ENCODE measurements at places on chromosomes 3 and 15. TPM values are rescaled to one million over a fixed set of nuclear protein-coding genes. Genes with fewer than 3 reads are reported as not detected.
A peak's percentile ranks its signal among the peaks of the same experiment; 100 is the strongest.

- no peak for DNase-seq
- H3K36me3 ChIP-seq = no peaks in the 10 kb centered on the region
- H3K27me3 ChIP-seq = peaks cover 21% of the 10 kb centered on the region
These were observed 13.1 kb upstream of the BLOC1S6 start for GRCh38 chr15:45573961-45574629.

GRCh38 chr3:12395349-12396012, 88.8 kb upstream of the TSEN2 start:
- no peaks in the 10 kb centered on the region for H3K4me1 ChIP-seq
- no peaks in the 10 kb centered on the region for H3K36me3 ChIP-seq

DNA sequence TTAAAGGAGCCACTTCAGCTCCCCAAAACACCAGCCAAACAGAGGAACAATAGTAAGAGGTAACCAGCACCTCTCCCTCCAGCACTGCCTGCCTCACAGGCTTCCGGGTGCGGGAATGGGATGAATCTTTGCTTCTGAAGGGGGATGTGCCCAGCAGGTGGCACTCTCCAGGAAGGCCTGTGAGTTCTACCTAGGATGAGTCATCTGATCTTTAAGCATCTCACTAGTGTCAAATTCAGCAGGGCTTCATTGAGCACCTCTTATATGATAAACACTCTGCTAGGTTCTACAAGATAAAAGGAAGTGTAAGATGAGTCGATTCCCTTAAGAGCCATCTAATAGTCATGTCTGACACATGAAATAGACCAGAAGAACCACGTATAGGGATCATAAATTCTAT, 237.4 kb upstream of the UMPS start:
- no peak for DNase-seq
- no peaks in the 10 kb centered on the region for H3K36me3 ChIP-seq
- no peak overlapping the region for H3K27ac ChIP-seq
- H3K4me1 ChIP-seq = peaks cover 3% of the 10 kb centered on the region
- no peak overlapping the region for H3K4me3 ChIP-seq

- no peak for DNase-seq
- peaks cover 7% of the 10 kb centered on the region for H3K4me1 ChIP-seq
- H3K4me3 ChIP-seq = no peak overlapping the region
These were observed 54.4 kb downstream of the PGPEP1L start for GRCh38 chr15:98953000-98953787.

- H3K4me1 ChIP-seq = no peaks in the 10 kb centered on the region
- H3K27ac ChIP-seq = no peak overlapping the region
- H3K27me3 ChIP-seq = no peaks in the 10 kb centered on the region
- DNase-seq = no peak
- H3K4me3 ChIP-seq = no peak overlapping the region
These were observed 764.0 kb upstream of the DPPA4 start for GRCh38 chr3:110101361-110101760.

DNA sequence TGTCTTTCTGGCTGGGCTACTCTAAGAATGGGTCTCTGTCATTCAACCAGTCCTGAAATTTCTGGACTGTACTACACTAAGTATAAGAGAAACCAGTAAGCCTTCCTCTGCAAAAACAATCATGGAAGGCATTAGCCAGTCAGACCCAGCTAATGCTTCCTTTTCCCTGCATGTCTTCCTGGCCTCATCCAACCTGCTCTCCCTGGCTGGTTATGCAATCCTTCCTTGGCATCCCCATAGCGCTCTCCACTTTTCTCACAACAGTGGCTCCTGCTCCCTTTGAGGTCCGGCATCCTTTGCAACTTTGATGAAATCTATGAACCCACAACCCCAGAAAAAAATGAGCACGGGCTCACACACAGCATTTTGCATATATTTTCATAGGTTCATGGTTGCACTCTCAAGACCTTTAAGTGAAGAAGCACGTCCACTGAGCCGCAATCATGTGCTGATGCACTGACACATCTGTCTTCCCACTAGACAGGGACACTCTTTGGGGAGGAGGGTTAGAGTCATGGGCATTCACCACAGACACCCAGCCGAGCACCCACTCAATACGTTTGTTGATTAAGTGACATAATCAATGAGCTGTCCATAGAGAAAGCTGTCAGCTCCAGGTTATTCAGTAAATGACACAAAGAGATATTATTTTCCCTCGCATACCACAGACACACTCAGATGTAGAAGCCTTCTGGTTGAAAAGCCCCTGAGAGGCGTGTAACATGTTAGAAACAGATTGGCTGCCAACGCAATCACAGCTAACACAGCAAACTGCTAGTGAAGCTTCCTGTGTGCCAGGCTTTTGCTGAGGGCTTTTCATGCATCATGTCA, 66.7 kb downstream of the PLD1 start:
- no peak for DNase-seq
- no peaks in the 10 kb centered on the region for H3K36me3 ChIP-seq
- H3K4me3 ChIP-seq = no peak overlapping the region

DNA sequence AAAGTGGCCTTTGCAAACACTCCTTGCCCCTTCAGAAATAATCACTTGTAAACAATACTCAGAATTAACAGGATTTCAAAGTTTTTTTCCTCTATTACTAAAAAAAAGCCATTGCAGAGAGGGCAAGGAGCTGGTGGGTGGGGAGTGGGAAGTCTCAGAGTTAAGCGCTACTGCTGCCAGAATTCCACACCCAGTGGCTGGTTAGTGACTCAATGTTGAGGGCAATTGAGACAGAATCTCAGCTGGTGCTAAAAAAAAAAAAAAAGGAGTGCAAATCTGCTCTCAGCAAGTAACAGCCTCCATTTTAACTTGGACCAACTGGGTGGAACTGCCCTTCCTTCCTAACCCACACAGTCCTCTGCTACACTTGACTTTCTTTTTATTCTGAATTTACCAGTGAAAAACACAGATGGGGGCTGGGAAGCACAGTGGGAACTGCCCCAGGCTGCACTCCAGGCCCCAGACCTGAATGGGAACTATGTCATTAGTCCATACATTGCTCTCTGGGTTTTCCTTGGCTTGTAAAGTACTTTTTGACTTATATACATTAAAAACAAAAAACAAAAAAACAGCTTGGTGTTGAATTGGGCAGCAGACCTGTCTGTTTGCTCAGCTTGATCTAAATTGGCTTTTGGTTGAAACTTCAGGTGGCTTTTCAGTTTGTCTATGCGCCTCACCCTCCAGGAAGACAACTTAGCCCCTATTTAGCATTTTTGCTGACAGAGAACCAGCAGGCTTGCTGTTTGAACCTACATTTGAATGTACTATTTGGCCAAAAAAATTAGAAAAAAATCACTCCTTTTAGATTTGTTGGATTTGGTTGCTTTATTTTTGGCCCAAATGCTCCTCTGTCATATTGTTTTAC, 357.8 kb upstream of the TBL1XR1 start:
- H3K36me3 ChIP-seq = no peaks in the 10 kb centered on the region
- peak overlapping the region; percentile 50 for H3K4me3 ChIP-seq
- peak overlapping the region; percentile 78 for H3K27ac ChIP-seq
- no peak for DNase-seq

DNA sequence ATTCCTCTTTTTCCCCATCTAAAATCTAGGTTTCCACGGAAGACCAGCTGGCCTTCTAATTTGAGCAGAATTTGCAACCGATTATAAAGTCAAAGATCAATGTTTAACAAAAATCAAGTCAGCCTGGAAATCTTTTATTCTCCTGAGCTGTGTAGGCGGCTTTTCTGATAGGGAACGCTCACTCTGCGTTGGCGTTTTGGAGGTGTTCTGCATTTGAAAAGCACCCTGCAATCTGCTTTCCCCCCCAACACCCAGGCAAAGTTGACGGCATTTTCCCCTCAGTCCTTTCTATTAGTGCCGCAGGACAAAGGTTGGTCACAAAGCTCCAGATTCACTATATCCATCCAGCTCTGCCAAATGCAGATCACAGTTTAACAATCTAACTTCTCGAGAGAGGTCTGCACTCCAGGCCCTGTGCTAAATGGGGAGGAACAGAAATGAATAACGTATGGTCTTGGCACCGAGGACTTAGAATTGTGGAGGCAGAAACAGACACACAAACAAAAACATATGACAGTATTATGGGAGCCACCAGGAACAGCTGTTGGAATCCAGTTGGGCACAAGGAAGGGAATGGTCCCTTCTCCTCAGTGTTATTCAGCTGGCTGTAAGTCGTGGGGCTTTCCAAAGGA, 50.4 kb upstream of the LARS2 start:
- H3K36me3 ChIP-seq = no peaks in the 10 kb centered on the region
- no peak for DNase-seq
- no peak overlapping the region for H3K4me3 ChIP-seq
- no peak overlapping the region for H3K27ac ChIP-seq
- H3K27me3 ChIP-seq = peaks cover 11% of the 10 kb centered on the region

- no peaks in the 10 kb centered on the region for H3K36me3 ChIP-seq
- H3K4me1 ChIP-seq = no peaks in the 10 kb centered on the region
- no peak overlapping the region for H3K4me3 ChIP-seq
- no peak overlapping the region for H3K27ac ChIP-seq
These were observed 54.6 kb downstream of the RBMS3 start for GRCh38 chr3:29335438-29335837.

- no peak overlapping the region for H3K4me3 ChIP-seq
- no peak overlapping the region for H3K27ac ChIP-seq
- H3K27me3 ChIP-seq = peaks cover 9% of the 10 kb centered on the region
- DNase-seq = no peak
- H3K36me3 ChIP-seq = no peaks in the 10 kb centered on the region
These were observed 11.4 kb upstream of the IGDCC3 start for GRCh38 chr15:65389226-65389625.

The WDR93 gene
- not detected for total RNA-seq
